Activated CD4-positive, alpha-beta T cell treated with anti-CD3 and anti-CD28 coated beads, Interleukin-2, amount 50 U/mL, for 48 hours (primary cell): ENCODE measurements at places on chromosomes 2 and 18.

DNA sequence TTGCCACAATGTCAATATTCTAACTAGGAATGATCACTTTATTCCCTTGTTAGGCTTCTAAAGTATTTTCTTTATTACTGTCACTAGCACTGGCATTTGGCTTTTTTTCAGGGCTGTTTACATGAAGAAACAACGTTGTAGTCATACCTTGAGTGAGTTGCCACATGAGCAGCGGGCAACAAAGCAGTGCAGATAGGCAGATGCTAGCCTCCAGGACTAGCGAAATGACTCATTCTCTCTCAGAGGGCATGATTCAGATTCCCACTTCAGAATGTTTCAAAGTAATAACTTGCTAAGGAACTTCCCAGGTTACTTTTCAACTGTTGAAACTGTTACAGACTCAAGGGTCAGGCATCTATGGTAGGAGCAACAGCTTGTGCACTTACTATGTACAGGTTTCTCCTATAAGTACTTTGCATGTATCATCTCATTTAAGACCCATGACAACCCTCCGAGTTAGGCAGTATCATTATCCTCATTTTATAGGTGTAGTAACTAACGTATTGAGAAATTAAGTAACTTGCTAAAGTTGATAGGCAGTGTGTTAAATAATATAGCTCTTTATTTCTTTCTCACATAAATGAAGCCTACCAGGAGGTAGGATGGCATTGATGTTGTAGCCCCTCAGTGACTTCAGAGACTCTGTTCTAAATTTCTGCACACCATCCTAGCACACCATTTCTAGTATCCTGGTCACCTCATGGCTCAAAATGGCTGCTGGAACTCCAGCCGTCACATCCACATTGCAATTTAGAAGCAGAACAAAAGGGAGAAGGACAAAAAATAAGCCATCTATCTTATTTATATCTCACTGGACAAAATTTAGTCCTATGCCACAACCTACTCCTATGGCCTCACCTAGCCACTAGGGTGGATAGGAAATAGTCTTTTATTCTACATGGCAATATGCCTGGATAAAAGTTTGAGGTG lies 83.3 kb downstream of the ICOS start:
- peak; percentile 74 for DNase-seq

GRCh38 chr2:18837240-18837639 lies 247.9 kb upstream of the NT5C1B start:
- no peak for DNase-seq

DNA sequence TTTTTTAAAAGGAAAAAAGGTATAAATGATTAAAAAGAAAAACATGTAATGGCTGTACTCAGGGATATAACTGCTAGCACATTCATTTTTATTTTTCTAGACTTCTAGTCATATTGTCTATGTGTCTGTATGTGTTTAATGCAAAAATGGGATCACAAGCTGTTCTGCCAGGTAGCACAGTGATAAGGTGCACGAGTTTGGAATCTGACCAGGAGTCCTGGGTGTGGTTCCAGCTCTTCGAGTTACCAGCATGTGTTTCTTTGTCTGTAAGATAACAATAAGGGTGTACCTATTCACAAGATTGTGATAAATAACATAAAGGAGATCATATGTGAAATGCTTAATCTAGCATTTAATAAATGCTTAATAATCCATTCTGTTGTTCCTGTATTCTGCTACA lies 145.3 kb downstream of the PKP4 start:
- DNase-seq, result no peak

- no peak for DNase-seq
These were observed 33.8 kb downstream of the SMC6 start for GRCh38 chr2:17719562-17720371.

DNA sequence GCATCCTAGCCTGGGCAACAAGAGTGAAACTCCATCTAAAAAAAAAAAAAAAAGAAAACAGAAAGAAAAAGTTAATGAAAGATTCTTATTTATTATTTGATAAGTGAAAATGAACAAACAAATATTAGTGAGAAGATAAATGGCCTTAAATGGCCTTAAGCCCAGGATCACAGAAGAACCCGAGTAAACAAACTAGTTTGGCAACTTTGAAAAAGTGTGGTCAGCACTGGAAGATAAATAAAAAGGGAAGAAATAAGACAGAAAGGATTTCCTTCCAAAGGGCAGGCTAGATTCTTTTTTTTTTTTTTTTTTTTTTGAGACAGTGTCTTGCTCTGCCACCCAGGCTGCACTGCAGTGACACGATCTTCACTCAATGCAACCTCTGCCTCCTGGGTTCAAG lies 692.4 kb downstream of the CPS1 start:
- no peak for DNase-seq

DNA sequence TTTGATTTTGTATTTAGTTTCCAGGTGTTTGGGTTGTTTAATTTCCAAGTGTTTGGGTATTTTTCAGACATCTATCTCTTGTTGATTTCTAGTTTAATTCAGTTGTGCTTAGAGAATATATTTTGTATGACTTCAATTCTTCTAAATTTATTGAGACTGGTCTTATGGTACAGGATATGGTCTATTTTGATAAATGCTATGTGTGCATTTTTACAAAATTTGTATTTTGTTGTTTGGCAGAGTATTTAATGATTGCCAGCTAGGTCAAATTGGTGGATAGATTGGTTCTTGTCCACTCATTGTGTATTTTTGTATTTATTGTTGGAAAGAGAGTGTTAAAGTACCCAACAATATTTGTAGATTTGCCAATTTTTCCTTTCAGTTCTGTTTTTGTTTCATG lies 23.7 kb upstream of the LAMA1 start:
- DNase-seq, result no peak

DNA sequence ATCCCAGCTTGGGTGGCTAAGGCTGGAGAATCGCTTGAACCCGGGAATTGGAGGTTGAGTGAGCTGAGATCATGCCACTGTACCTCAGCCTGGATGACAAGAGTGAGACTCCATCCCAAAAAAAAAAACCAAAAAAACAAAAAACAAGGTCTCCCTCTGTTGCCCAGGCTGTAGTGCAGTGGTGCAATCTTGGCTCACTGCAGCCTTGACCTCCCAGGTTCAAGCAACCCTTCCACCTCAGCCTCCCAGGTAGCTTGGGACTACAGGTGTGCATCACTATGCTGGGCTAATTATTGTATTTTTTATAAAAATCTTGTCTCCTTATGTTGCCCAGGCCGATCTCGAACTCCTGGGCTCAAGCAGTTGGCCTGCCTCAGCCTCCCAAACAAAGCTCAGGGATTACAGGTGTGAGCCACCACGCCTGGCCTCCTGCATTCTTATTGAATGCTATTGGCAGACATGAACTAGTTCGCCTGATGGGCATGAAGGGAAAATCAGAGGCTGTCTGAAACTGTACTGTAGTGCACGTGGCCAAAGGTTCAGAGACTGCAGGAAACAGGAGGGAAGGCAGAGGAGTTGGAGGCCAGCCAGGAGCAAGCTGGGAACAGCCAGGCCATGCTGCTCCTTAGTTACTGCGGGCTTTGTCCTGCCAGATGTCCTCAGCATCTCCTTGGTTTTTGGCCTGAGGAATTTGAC lies 16.0 kb upstream of the ASXL2 start:
- no peak for DNase-seq

GRCh38 chr18:31241425-31241824 lies 76.5 kb upstream of the DSG1 start:
- no peak for DNase-seq

- DNase-seq, result no peak
These were observed 312.4 kb downstream of the DCC start for GRCh38 chr18:52652391-52652790.

DNA sequence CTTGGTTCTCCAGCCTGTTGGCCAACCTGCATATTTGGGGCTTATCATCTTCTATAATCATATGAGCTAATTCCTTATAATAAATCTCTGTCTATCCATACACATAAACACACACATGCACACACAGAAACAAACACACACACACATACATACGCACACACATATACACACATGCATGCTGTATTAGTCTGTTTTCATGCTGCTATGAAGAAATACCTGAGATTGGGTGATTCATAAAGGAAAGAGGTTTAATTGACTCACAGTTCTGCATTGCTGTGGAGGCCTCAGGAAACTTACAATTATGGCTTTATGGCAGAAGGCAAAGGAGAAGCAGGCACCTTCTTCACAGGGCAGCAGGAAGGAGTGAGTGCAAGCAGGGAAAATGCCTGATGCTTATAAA lies 707.4 kb upstream of the CDH2 start:
- DNase-seq, result no peak

- DNase-seq, result no peak
These were observed 15.2 kb upstream of the AGAP1 start for GRCh38 chr2:235478609-235479008.

DNA sequence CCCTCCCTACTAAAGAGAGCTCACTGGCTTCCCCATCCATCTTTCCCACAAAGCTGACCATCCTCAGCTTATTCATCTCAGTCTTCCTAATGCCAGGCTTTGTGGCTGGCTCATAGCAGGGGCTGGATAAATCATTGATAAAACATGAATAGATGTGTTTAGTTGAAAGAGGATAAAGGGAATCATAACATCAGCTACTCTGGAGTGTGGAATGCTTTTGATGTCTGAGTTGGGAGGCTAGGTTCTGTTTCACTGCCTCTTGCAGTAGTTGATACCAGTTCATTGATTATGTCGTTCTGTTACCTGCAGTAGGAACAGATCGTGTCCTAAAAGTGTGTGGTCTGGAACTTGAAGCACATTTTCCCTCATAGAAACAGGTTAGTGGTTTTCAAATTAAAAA lies 66.3 kb upstream of the HK2 start:
- no peak for DNase-seq

GRCh38 chr18:13481820-13482617 lies 244.3 kb downstream of the FAM210A start:
- no peak for DNase-seq

- no peak for DNase-seq
These were observed 24.0 kb upstream of the LOXHD1 start for GRCh38 chr18:46680784-46681695.

GRCh38 chr2:127637236-127637630 lies 8.7 kb upstream of the GPR17 start:
- no peak for DNase-seq

DNA sequence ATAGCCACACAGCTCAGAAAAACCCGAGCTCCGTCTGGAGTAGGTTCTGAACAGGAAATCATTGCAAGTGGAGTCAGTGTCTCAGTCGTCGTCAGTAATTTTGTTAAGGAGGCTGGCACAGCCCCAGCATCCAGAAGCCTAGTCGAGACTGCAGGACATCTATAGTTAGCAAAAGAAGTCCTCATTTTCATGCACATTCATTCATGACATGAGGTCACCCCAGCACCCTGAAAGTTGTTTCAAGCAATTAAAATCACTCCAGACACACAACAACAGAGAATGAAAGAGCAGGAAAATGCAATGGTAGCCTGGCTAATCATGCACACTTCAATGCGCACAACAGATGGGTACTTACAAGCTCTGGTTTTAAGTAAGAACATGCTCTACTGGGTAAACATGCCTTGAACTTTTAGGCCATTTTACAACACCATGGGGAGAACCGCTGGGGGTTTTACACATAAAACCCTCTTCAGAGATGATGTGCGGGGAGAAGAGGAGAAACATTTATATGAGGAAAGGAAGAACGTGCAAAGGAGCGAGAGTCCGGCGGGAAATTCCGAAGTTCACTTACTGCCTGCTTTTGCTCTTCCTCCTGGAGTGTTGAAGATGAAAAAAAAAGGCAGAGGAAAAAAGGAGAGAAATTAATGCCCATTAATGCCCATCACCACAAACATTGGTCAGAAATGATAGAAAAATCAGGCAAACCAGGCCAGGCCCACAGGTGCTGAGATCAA lies 77.4 kb upstream of the DNMT3A start:
- DNase-seq, result no peak

GRCh38 chr2:148936857-148937450 lies 61.9 kb downstream of the KIF5C start:
- no peak for DNase-seq

DNA sequence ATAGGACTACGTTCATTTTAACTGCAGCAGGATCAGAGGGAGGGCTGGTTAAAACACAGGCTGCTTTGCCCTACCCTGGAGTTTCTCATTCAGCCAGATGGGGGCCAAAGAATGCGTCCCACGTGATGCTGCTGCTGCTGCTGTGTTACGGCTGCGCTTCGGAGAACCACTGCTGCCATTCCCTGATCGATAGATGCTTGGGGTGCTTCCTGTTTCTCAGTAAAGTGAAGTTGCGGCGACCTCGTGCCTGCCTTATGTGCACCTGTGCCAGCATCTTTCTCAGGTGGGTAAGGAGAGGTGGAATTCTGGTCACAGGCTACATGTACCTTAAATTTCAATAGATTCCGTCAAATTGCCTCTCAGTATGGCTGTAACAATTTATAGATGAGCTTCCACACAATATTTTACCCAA lies 24.7 kb upstream of the TOGARAM2 start:
- DNase-seq, result peak; percentile 38

- DNase-seq, result no peak
These were observed 2.3 kb upstream of the ACTG2 start for GRCh38 chr2:73890301-73891092.

GRCh38 chr2:67341012-67341318 lies 56.2 kb upstream of the ETAA1 start:
- no peak for DNase-seq
